ENCODE measurements at places on chromosomes 2 and 18.

DNA sequence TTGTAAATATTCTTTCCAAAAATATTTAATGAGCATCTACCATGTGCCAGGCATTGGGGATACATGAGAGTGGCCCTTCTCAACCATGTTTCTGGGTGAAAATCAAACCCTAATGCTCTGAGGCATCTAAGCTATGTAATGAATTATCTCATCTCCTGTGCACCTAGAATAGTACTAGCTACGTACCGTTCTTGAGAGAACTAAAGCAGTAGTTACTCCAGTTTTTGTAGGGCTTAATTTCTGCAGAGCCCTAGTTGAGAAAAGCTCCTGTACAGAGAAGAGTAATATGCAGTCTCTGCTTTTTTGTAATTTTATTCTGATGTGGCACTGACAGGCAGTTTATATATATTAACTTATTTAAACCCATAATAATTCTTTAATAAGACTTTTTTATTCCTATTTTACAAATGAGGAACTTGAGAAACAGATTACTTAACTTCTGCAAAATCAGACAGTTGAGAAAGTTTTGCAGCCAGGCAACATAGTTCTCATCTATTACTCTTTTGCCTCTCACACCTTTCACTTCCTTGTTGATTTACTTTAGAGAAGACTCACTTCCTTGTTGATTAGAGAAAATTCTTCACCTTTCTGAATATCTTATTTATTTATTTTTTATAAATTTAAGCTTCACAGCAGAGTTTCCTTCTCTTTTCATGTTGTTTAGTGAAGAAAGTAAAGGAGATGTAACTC is 3.1 kb downstream of the SPOPL start:
- DNase-seq = no peak

DNA sequence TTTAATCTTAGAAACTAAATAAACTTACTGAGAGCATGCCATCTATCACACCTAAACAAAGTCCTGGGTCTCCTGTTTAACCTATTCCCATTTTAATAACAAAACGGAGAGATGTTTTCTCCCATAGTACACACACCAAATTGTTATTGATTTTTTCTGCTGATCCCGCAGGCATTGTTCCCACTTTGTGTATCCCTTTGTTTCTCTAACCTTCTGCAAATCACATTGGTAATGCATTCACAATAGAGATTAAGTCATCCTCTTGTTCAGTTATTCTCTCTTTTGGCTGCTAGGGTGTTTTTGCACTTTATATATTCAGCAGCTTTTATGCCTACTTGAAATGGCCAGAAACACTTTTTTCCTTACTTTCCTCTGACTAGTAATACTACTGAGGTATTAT is 1071.9 kb upstream of the CDH2 start:
- no peak for DNase-seq

DNA sequence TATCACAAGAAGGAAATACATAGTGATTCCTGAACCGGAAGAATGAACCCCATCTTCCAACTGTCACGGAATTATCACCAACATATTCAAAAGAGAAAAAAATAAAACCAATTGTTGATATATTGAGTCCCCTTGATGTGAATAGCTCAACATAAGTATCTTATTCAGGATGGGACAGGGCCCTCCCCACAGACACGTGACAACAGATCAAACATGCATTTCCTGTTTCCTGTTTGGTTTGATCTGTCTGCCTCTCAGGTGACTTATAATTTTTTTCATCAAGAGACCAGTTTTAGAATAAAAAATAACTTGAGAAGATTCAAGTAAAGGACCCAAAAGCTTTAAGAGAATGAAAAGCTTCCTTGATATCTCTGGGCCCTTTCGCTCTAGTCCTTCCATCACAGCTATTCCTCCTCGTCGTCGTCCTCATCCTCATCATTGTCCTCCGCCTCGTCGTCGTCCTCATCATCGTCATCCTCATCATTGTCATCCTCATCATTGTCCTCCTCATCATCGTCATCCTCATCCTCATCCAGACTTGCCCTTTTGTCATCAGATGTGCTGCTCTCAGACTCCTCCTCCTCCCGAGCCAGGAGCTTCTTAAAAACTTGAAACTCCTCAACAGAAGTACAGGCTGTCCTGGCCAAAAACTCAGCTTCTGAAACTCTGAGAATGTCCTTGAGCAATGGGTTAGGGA is 6.3 kb downstream of the MTERF4 start:
- DNase-seq = no peak

GRCh38 chr2:102736110-102736409 is 25.8 kb upstream of the TMEM182 start:
- DNase-seq = no peak

GRCh38 chr18:35717182-35717581 is 135.6 kb downstream of the GALNT1 start:
- DNase-seq = no peak

- no peak for DNase-seq
These were observed 14.0 kb downstream of the SFTPB start for GRCh38 chr2:85653996-85654395.

DNA sequence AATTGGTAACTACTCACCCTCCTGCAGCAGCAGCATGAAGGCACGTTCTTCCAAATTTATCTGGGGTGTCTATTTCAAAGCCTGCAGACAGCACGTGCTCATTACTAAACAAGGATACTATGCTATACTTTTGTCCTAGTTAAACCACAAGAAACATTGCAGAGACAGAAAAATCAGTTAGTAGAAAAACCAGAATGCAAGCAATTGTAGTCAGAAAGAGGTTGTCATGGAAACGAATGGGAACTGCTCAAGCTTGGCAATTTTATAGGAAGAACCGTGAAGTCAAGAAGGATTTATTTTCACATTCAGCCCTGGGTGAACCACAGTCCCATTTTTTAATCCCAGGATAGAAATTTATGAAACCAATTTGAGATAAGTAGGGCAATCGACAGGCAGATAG is 162.2 kb upstream of the PGAP1 start:
- no peak for DNase-seq

DNA sequence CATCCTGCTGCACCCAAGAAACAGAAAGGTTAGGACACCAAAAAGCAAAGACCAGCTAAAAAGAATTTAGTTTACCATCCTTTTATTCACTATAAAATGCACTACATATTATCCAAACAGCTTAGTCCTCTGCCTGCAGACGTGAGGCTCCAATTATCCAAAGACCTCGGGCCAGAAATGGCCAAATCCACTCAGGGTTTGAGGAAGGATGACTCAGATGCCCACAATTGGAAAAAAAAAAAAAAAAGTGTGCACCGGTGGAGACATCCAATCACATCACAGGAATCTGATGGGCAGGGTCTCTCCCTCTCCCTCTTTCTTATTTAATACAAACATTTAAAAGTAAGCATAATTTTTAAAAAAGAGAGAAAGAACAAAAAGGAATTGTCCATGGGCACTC is 65.7 kb downstream of the TRABD2A start:
- no peak for DNase-seq

- DNase-seq = no peak
These were observed 100.6 kb downstream of the CDK15 start for GRCh38 chr2:201906777-201907562.

DNA sequence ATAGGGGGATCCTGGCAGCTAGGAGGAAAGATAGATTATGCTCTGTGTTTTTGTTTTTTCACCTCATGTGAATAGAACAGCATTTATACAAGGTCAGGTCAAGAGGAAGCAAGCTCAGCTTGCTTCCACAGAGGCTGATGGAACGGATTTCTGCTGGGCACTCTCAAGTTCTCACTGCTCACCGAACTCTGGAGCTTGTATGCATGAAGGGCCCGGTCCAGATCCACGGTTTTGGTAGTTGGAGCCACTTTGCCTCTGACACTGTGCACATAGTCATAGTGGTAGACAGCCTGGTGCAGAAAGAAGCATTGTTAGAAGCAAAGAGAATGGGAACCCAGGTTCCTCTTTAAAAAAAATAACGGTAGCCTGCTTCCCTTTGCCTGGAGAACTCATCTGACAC is 141.9 kb downstream of the RIF1 start:
- DNase-seq = no peak
